DMS 273 treated with DMSO at 0.1 percent for 48 hours (cell line): ENCODE measurements at places on chromosomes 1 and 21.

DNA sequence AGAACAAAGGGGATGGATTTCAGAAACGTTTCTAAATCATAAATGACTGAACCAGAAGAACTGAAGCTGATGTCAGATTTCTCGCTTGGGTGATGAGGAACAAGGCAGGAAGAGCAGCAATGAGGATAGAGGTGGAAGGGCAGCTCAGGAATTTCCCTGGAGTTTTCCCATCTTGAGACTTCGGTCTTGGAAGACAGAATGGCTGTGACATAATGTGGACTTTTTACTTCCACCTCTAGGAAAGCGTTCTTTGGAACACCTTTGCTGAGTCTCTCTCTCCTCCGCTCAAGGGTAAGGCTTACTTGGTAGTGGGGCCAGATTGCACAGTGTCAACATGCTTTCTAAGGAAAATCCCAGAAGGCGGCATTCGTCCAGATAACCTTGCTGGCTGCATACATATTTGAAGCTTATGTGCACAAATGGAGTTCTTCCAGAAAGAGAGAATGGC lies 36.6 kb downstream of the DEGS1 start:
- DNase-seq: no peak

GRCh38 chr1:51740652-51741051 lies 123.8 kb downstream of the OSBPL9 start:
- no peak for DNase-seq

GRCh38 chr1:58975888-58976287 lies 192.0 kb upstream of the JUN start:
- DNase-seq: no peak

GRCh38 chr1:212922016-212922415 lies 28.3 kb upstream of the VASH2 start:
- DNase-seq: no peak

- no peak for DNase-seq
Observed at GRCh38 chr1:79469139-79469538, 462.6 kb upstream of the ADGRL4 start.

- no peak for DNase-seq
Observed at GRCh38 chr1:12372180-12372579, 142.3 kb downstream of the VPS13D start.
